RWPE1 (cell line): ENCODE measurements at places on chromosomes 4 and X.

- no peak for DNase-seq
These were observed 1.7 kb upstream of the STIM2 start for GRCh38 chr4:26858947-26859401.

GRCh38 chrX:134948333-134949241 is 42.2 kb upstream of the SMIM10 start:
- DNase-seq, result peak; percentile 13

DNA sequence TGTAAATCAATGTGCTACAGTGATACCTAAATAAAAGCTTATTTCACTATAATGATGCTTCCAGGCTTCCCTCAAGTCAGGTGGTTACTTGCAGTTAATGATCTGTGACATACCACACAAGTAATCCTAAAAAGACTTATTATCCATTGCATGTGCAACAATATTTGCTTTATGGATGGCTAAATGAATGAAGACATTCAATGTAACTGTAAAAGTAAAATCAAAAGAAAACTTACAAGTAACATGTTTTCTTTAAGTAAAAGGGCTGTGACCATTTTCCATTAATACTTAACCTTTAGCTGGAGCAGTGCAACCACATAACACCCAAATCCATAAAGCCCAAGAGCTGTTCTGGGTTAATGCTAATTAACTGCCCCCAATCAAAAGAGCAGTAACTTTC is 42.6 kb downstream of the RAB28 start:
- no peak for DNase-seq

- peak; percentile 63 for DNase-seq
These were observed 37.9 kb downstream of the FAT1 start for GRCh38 chr4:186685767-186686183.

DNA sequence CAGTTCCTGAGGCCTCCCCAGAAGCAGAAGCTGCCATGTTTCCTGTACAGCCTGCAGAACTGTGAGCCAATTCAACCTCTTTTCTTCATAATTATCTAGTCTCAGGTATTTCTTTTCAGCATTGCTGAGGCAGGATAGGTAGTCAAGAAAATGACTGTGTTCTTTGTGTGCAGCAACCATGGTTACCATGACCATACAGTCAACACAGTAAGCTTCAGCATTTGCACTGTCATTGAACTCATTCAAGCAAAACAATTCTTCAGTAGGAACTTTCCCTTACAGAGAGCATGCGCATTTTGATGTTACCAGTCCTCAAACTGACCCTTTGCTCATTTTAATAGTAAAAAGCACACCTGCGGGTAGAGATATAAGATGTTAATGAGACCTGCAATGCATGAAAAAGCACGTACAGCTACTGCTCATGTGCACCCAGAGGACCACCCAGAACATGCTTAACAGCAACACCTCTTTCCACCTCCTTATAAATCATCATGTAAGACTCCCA is 180.8 kb downstream of the PRKX start:
- no peak for DNase-seq

- no peak for DNase-seq
These were observed 53.4 kb downstream of the LDB2 start for GRCh38 chr4:16844816-16845586.

GRCh38 chr4:148079961-148080360 is 348.1 kb downstream of the ARHGAP10 start:
- DNase-seq, result no peak

DNA sequence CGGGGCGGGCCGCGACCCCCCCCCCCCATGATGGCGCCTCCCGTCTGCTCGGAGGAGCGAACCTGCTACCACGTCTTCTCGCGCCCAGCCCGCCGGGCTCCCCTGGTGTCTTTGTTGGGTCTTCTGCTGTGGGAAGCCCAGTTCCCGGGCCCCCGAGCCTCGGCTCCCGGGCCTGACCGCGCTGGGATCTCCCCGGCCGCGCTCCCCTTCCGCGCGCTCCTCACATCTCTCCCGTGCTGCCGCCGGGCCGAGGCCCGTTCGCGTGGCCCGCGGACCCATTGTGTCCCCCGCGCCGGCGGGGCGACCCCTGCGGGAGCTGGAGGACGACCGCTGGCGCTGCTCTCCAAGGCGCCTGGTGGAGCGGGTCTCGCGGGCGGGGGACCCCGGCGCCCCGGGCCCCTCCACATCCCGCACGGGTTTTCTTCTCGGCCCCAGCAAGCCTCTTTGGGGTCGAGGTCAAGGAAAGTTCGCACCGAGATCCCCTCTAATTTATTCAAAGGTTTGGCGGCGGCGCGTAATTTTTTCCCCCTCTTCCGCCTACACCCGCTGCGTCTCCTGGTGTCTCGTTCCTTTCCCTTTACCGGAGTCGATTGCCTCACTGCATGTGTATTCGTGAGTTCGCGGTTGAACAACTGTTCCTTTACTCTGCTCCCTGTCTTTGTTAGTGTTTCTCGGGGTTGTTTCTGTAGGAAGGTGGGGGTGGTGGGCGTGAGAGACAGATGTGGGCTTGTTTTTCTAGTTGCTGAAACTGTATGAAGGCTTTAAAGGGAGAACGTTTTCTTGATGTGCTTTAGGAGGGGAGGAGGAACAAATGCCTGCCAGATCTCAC is 770 bp downstream of the SMAD1 start:
- DNase-seq, result peak; percentile 46

GRCh38 chrX:154458116-154458953 is at the start of gene PLXNA3:
TSS of gene PLXNA3 (plus strand) at chrX:154458281. CDS start at chrX:154460184, 1,903 bp downstream.
- peak; percentile 44 for DNase-seq

DNA sequence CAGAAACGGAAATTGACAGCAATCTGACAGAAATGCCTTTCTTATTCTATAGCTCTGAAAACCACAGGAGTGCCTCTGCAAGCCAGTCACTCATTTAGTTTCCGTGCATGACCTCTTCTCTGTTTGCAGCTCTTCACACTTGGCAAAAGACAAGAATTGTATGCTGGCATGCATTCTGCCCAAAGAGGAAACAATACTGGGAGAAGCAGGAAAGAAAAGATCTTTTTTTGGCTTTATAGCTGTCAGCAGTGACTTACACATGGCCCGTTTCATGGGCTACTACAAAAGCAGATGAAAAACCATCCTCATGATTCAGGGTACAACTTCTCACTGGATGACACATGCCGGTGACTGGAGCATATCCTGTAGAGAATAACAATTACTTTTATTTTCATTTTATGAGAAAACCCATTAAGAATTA is 249.4 kb downstream of the ADAMTS3 start:
- peak; percentile 35 for DNase-seq

GRCh38 chr4:11609751-11610150 is 181.1 kb upstream of the HS3ST1 start:
- DNase-seq, result no peak

GRCh38 chrX:15200871-15201270 is 69.0 kb downstream of the ASB9 start:
- no peak for DNase-seq

GRCh38 chrX:44802613-44803012 is 41.2 kb upstream of the DUSP21 start:
- DNase-seq, result no peak

DNA sequence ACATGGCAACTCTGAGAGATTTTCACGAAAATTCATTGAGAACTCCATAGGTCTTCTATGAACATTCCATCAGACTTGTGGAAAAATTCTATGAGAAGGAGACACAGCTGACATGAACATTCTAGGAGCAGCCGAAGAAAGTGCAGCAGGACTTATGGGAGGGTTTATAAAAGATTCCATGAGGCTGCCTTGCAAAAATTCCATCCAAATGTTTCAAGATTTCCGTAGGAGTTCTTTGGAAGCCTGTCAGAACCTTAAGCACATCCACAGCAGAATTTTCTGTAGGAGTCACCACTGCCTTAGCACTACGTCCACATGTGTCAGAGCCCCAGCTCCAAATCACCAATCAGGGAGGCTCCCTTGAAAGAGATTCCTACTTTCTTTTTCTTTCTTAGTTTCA is 67.0 kb upstream of the MSX1 start:
- DNase-seq, result no peak

DNA sequence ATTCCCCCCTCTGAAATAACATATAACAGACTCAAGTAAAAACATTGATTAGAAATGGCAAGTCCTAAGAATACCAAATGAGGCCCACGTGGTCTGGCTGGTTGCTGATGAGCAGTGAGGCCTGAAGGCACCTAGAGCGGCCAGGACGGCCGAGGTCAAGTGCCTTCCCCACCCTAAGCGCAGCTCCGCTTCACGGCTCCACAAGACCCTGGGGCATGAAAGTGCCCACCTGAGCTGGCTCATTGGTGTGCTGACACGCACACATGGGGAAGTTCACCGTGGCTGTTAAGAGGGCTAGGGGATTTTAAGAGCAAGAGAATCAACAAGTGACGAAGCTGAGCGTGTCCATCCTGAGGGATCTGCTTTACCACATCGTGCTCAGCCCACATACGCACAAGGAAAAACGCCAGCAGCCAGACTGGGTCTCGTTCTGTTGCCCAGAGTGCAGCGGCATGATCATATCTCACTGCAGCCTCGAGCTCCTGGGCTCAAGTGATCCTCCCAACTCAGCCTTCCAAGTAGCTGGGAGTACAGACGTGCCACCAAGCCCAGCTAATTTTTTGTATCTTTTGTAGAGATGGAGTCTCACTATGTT is 22.4 kb downstream of the DCTD start:
- no peak for DNase-seq

- no peak for DNase-seq
These were observed 67.0 kb downstream of the SLC4A4 start for GRCh38 chr4:71405791-71406190.

DNA sequence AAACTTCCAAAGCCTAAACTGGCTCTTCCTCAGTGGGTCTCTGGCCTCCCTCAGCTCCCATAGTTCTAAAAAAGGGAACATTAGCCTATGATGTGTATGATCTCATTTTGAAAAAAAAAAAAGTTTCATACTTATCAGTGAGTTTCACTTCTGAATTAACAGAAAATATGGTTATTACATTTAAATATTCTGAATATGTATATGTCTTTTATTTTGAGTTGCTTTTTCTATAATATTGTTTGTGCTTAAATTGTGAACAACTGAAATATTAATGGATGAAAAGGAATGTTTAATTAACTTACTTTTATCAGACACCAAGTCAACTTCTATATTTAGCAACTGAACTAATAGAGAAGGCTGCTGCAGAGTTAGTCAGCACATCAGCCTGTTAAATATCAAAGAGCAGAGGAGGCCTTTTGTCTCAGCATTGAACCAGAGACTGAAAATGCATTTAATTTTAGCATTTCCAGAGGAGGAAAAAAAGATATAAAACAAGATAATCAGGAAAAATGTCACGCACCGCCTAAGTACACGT is 20.4 kb upstream of the FHL1 start:
- no peak for DNase-seq

GRCh38 chr4:53730031-53730805 is 138.9 kb upstream of the LNX1 start:
- DNase-seq, result no peak

- no peak for DNase-seq
These were observed 292.3 kb downstream of the ANKRD50 start for GRCh38 chr4:124420166-124420695.

GRCh38 chrX:130228871-130229270 is 39.8 kb downstream of the ZNF280C start:
- DNase-seq, result no peak

DNA sequence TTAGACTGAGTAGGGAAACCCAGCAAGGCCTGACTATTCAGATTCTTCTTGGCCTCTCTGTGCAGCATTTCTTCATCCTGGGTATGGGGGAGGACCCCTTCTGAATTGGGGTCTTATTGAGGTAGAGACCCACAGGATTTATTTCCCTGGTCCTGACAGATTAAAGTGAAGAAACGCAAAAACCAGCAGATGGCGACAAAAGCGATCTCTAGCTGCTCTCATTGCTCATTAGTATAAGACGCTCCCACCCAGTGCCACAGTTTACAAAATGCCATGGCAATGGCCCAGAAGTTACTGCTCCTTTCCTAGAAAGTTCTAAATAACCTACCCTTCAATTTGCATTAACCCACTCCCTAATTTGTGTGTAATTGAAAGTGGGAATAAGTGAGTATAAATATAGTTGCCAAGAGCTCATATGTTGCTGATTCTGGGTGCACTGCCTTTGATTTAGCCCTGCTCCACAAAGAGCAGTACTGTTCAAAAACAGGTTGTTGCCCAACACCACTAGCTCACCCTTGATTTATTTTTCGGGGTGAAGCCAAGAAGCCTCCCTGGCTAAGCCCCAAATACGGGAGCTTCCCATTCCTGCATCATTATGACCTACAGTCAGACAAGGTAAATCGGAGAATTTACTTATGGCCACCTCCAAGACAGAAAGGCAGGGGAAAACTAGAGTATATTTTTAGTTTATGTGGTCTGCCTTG is 3.7 kb upstream of the BEX4 start:
- peak; percentile 15 for DNase-seq

DNA sequence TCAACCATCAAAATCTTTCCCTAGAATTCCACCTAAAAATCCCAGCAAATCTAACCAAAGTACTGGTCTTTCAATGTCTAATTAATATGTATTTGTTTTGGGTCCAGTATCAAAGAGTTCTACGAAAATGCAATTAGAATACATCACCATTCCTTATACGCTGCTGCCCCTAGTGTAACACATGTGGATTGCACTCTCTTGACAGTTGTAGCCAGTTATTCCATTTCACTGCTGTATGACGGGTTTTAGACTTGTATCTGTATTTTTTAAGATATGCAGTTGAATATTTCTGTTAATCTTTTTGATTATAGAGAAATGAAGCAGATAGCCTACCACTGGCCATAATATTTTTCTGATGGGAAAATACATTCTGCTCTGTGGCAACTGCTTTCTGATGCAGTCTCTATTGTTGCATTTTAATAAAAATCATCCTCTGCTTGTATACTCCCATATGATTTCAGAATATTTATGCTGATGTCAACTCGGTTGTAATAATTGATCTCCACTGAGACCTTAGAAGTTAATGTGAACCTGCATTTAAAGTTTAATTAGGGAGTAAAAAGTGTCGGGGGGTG is 17.1 kb upstream of the PAGE2B start:
- peak; percentile 6 for DNase-seq

GRCh38 chr4:163343604-163344146 is at the start of gene NPY5R:
TSS of gene NPY5R (plus strand) at chr4:163343892. CDS start at chr4:163350274, 6,382 bp downstream.
- DNase-seq, result no peak

DNA sequence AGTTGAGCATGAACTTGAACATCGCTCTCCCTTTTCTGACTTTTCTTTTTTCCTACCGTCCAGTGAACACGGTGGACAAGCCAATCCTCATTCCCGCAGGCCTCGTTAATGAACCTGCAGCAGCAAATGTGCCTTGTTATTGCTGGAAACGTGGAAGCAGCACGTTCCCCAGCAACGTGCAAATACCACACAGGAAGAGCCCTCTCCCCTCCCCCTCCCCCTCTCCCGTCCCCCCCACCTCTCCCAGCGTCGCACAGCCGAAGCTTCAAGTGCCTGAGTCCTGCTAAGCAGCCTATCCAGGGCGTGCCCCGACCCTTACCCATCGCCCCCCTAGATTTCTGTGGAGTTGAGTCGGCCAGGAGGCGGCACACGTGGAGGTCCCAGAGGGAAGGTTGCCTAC is 219.9 kb downstream of the BCOR start:
- no peak for DNase-seq

GRCh38 chr4:147582386-147583060 is 34.7 kb upstream of the TMEM184C start:
- DNase-seq, result peak; percentile 73
